ENCODE measurements at places on chromosomes 2 and 18. TPM values are rescaled to one million over a fixed set of nuclear protein-coding genes. Genes with fewer than 3 reads are reported as not detected.

DNA sequence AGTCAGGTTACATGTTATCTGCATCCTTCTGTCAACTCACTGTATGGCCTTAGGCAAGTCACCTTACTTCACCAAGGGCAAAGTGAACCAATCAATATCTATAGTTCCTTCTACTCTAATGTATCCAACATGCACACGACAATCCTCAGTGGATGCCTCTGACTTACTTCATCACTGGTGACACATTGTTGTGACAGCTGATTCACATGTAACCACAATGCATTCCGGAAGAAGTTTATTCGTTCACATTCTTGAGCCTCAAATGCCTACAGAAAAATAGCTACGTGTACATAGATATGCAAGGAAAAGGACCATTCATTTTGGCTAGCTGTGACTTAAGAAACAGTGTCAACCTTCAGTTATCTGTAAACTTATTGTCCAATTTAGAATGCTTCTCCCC is 26.3 kb upstream of the EPG5 start:
- DNase-seq, result no peak

DNA sequence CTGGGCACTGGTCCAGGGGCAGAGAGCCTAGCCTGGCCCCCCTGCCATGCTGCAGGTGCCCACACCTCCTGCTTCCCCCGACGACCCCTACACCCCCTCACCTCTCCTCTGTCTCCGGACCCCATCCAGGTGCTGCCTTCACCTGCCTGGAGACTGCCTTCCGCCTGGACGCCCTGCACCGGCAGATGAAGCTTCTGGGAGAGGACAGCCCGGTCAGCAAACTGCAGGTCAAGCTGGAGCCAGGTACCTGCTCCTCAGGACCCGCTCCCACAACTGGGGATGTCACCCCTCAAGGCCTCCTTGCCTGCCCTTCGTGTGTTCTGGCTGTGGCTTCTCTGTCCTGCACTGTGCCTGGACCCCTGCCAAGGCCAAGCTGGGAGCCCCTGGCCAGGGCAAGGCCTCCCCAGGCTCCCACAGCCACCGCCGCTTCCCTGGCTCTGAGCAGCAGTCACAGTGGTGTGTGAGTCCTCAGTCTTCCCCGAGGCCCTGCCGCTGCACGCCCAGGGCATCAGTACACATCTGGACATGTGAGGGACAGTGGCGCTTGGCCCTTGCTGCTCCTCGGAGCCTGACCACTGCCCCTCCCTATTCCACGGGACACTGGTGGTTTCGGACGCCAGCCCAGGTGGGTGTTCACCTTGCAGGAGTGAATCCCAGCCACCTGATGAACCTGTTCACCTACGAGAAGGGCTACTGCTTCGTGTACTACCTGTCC is 6.3 kb downstream of the RNPEPL1 start:
- no peak for DNase-seq

DNA sequence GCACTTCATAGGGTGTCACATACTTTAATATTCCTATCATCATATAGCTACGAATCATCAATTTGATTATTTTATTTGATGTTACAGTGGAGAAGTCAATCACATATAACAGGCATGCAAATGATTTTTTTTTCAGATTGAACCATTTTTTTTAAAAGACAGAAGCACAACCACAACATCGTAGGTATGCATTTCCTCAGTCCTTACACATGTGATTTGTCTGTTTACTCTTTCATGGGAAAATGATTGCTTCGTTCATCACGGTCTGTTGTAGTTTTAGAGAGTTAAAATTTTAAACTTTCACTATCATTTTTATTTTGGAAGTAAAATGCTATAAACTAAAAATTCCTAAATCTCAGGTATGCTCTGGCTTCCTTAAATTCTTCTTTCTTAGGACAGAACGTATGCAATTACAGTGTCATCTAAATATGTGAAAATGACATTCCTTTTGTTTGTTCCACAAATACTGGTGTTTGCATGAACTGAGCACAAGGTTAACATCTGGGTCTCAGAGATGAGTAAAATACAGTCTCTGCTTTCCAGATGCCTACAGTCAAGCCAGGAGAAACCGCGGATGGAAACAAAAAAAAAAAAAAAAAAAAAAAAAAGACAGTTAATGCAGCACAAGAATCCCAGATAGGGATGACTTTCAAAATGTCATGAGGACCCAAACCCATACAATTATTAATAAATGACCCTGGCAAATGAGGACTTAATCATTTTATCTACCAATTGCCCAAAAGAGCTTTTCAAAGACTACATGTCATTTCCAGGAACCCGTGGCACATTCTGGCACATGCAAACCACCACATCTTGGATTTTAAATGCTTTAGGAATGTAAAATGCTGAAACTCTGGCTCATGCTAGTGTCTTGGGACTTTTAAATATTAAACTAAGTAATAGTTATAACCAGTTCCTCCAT is 201.2 kb downstream of the LRP1B start:
- DNase-seq, result no peak

DNA sequence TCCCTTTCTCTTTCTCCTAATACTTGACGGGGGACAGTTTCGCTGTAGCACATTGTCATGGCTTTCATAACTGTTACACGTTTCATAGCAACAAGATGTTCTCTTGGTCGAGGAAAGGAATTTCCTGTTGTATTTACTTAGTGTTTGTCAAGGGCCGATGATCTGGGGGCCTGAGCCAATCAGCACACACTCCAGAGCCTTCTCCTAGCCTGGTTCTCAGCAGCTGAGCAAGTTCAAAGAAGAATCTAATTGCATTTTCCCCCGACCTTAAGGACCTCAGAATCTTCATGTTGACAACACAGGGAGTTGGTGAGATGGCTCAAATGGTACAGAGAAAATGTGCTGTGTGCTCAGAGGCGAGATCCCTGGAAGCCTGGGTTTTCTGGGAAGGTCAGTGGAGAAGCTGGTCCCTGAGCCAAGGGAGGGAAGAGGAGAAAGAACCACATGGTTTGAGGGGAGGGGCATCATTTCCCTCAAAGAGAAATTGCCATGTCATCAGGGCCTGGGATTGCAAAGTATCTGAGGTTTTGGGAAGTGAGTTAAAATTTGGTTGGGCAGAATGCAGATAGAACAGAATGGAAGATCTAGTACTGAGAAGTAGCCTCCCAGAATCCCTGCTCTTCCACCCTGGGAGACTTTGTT is 76.9 kb upstream of the AGAP1 start:
- peak; percentile 33 for DNase-seq

DNA sequence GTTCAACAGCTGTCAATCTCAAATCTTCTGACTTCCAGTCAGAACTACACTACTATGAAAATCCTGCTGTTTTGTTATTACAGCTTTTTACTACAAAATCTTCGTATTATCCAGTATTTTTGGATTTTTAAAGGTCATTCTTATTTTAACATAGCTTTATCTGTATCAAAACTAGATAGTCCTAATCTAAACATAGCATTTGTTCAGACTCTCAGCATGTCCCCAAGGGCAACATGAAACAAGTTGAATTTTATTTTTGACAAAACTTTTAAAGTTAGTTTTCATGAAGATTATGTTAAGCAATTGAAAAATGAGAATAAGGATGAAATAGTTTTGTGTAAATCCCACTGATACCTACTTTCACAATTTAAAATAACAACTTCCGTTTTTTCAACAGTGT is 48.1 kb downstream of the PDE1A start:
- no peak for DNase-seq

DNA sequence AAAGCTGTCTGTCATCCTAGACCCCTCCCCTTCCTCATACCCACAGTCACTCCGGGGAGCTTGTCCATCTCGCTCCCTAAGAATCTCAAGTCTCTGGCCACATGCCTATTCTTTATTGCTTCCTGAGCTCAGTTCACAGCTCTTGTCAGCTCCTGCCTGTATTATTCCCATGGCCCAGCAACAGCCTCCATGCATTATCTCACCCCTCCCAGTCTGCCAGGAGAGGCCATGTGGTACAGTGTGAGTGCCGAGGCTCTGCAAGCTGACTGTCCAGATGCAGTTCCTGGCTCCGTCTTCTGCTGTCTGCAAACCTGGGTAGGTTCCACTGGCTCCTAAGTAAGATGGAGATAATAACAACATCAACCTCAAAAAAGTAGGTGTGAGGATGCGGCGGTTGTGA is 79.7 kb downstream of the MRPS9 start:
- DNase-seq, result no peak

DNA sequence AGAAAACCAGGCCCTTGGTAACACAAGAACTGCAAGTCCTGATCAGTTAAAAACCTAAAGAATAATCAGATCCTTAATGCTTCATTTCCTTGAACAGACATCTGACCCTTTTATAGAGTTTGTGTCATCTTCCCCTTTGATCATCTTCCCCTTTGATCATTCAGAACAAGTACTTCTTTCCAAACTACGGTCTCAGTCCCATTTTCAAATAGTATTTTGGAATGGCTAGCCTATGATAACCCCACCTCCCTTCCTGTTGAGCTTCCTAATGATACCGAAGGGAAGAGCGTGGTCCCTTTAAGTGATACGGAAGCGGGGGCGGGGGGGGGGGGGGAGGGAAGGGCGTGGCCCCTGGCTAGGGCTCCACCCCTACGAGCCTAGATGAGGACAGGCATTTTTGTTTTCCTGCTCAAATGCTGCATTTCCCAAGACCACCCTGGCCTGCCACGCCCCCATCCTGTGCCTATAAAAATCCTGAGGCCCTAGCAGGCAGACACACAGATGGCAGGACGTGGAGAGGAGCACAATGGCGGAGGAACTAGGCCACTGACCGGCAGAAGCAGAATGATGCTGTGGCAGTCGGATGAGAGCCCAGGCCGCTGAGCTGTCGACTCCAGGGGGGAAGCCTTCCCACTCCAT is 24.1 kb upstream of the CHRNA1 start:
- no peak for DNase-seq

DNA sequence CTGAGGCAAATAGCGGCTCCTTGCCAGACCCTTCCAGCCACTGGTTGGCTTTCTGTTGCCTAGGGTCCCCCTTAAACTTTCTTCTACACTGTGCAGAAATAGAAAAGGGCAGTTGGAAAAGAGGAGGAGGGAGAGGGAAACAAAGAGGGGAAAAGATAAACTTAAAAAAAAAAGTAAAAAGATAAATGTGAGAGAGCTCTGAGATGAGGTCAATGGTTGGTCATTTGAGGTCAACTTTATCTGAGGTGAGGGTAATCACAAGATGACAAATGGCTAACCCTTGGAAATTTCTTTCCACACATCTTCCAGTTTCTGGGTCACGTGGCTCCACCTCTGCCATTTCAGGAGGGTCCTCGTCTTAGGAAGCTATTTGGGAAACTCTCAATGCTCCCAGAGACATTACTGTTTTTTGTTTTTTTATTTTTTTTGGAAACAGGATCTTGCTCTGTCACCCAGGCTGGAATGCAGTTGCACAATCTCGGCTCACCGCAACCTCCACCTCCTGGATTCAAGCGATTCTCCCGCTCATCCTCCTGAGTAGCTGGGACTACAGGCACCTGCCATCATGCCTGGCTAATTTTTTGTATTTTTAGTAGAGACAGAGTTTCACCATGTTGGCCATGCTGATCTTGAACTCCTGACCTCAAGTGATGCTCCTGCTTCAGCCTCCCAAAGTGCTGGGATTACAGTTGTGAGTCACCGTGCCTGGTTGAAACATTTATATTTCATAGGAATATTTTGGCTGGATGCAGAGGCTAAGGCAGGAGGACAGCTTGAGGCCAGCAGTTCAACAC is 199.9 kb downstream of the TGIF1 start:
- DNase-seq, result no peak

GRCh38 chr2:156944871-156945270 is 312.6 kb upstream of the GALNT5 start:
- DNase-seq, result no peak

- DNase-seq, result no peak
Measured at GRCh38 chr2:55176094-55176415, 56.0 kb downstream of the CLHC1 start.

- DNase-seq, result no peak
Measured at GRCh38 chr2:242011516-242011915, 142.0 kb downstream of the RTP5 start.

- DNase-seq, result no peak
Measured at GRCh38 chr2:215833531-215834162, 179.7 kb downstream of the MREG start.

DNA sequence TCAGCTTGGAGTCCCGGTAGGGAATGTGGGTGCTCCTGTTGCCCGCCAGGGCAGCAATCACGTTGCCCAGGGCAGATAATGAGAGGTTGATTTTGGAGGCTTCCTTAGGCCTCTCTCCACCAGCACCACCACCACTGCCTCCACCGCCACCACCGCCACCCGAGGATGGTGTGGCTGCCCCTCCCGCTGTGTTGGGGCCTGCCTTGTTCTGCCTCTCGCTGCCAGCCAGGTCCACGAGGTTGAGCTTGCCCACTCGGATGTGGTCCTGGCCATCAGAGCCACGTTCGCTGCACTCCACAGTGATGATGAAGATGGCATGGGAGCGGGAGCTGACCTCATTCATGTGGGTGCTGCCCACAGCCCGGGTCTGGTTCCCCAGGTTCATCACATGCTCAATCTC is 1.3 kb downstream of the KIF3C start:
- no peak for DNase-seq

GRCh38 chr2:226953206-226953605 is 117.4 kb downstream of the RHBDD1 start:
- no peak for DNase-seq

DNA sequence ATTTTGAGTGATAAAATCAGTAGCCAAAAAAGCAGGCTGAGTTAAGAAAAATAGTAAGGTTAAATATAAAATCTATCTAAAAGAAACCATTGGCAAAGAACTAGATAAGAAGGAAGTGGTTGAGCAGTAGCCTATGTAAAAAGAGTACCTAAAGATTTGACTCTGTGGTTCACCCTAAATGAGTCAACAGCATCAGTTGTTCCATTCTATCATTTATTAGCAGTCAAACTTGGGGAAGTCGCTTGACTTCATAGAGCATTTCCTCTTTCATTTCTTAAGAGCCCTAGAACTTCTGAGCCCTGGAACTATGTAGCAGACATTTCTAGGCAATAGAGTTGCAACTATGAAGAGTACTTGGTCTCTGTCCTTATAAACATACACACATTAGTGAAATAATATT is 381.7 kb downstream of the NUP35 start:
- no peak for DNase-seq

DNA sequence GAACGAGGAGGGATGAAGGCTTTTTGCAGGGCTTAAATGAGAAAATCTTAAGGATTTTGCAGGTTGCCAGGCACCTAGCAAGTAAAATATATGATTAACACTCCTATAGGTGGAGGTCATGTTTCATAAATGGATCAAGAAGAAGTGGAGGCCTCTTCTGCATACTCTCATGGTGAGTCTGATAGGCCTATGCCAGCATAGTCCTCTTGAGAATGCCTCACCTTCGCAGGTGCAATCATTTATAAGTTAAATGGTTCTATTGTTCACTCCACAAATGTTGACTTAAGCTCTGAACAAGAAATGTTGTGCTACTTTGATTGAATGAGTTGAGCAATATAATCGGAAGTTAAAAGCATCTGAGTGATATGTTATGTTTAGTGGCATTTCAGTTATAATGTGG is 12.1 kb downstream of the LRRTM1 start:
- DNase-seq, result no peak

- DNase-seq, result no peak
Measured at GRCh38 chr2:29844713-29845326, 76.6 kb downstream of the ALK start.

Gene GBX2
- 0.52 TPM for polyA plus RNA-seq

Gene SLC14A1
- 1.7 TPM for polyA plus RNA-seq

Gene ERFE
- 7.2 TPM for polyA plus RNA-seq

Gene SLC9A4
- 7.0 TPM for polyA plus RNA-seq

Gene DNPEP
- polyA plus RNA-seq, result 60.2 TPM

Gene SIX3
- polyA plus RNA-seq, result not detected

Gene B4GALT6
- polyA plus RNA-seq, result 20.7 TPM

All from left kidney (tissue), 8 donors.